Activated CD4-positive, alpha-beta T cell treated with anti-CD3 and anti-CD28 coated beads, Interleukin-2, Interleukin-6, amounts not matched to agents 100 ng/mL and 50 ng/mL, durations not matched to agents 16 hours and 8 hours (primary cell): ENCODE measurements at places on chromosomes 3 and 15.

DNA sequence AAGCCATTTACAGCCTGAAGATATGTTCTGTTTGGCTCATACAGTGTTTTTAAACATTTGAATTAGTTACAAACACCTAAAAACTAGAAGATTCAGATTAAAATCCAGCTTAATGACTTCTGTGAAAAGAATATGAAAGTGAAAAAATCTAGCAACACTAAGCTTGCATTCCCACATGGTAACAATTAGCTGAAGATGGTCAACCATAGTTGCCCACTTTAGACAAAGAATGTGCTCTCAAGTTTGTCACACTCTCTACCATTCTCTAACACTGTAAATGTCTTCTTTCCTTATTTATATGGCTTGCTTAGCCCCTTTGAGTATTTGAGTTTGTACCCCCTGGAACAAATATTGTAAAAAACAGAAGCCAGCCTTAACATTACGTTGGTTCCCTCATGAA is 32.7 kb downstream of the HDGFL3 start:
- DNase-seq = no peak

DNA sequence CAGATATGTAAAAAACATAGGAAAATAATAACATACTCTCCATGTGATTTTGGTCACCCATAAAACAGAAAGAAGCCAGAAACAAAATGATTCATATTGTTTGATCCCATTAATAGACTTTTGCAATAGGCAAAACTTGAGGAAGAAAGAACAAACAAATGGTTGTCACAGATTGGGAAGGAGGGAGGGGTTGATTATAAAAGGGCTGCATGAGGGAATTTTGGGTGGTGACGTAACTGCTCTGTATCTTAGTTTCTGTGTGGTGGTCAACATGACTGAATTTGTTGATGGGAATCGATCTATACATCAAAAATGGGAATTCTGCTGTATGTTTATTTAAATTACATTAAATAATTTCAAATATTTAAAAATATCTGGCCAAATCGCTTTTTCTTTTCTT is 86.3 kb downstream of the P3H2 start:
- DNase-seq = no peak

DNA sequence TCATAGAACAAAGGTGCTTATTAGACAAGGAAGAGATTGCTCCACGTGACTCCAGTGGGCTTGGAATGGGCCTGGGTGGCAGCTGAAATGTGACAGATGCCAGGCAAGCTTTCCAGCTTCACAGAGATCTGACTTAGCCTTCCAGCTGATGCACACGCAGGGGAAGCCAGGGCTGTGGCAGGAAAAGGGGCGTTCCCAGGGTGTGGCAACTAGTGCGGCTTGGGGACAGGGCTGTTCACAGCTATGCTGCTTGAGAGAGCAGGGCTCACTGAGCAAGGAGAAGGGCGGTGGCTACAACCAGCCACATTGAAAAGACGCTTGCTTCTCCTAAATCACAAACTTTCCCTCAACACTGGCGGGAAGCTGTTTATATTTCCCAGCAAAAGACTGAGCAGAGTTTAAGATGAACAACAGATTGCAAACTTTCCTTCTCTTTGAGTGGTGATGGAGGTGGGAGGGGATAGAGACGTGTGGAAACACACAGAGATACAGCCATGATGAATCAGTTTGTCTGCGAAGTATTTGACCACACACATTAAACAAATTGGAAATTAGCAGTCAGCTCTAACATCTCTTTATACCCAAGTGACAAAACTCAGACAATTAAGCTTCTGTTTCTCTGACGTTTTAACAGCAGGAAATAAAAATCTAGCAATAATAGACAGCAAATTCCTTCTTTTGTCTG is 127.5 kb downstream of the BDH1 start:
- DNase-seq = peak; percentile 56

GRCh38 chr15:90883526-90883975 is 753 bp upstream of the FES start:
- no peak for DNase-seq

- no peak for DNase-seq
Observed at GRCh38 chr15:82130248-82130647, 84.4 kb upstream of the MEX3B start.
